ENCODE measurements at places on chromosomes 1 and 21.

- no peak for DNase-seq
Observed at GRCh38 chr1:94490556-94490955, 51.0 kb downstream of the F3 start.

DNA sequence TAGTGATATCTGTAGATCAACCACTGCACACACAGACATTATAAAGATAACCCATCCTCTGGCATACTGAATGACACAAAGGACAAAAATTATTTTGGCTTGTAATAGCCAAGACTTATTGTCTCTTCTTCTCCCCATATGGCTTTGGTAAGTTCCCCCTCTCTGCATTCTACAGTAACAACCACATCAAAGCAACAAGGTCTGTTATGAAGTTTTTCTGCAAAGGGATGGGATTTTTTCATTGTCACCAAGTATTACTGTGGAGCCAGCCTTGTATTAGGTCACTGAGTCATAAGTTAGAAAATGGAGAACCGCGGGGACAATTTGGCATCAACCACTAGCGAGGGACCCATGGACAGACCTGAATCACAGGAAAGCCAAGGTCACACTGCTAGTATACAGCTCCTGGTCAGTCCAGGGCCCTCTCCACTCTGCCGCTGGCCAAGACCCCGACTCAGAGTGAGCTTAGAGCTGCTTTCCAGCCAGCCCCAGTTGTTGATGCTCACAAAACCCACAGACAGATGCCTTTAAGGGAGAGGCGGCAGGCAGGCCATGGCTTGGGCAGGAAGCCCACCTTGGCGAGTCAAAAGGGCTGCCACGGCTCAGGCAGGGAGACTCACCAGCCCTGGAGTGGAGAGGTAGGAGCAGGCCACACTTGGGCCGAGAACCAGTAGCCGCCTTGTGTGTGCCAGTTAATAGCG lies 6.0 kb downstream of the PABPC4 start:
- no peak for DNase-seq

DNA sequence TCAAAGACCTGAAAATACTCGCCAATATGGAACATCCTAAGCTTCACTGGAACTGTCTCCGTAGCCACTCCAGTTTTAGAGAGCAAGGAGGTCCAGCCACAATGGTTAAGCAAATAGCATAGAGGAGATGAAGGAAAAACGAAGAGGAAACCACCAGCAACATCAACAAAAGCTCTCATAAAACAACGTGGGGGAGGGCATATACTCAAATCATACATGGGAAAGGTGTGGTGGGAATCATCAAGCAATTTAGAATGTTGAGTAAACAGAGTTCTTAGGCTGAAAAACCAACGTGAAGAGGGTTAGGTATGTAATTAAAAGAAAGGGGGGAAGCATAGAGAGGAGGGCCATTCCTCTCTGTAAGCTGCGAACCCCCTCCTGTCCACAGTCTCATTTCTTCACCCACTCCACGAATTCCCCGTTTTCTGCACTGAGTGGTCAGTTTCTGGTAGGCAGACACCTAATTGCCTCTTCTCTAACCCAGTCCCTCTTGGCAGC lies 1.0 kb downstream of the TMEM59 start:
- DNase-seq, result no peak

DNA sequence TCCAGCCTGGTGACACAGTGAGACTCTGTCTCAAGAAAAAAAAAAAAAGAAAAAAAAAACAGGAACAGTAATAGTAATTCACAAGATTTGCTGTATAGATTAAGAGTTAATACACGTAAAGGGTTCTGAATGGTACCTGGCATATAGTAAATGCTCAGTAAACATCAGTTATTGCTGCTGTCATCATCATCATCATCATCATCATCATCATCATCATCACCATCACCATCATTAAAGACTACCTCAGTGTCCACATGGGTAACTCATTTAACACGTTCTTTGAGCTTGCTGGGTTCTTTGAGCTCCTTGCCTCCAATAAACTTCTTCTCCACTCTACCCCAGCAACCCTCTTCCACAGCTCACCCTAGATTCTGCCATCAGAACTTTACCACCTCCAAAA lies 55.0 kb downstream of the KIAA0319L start:
- no peak for DNase-seq

DNA sequence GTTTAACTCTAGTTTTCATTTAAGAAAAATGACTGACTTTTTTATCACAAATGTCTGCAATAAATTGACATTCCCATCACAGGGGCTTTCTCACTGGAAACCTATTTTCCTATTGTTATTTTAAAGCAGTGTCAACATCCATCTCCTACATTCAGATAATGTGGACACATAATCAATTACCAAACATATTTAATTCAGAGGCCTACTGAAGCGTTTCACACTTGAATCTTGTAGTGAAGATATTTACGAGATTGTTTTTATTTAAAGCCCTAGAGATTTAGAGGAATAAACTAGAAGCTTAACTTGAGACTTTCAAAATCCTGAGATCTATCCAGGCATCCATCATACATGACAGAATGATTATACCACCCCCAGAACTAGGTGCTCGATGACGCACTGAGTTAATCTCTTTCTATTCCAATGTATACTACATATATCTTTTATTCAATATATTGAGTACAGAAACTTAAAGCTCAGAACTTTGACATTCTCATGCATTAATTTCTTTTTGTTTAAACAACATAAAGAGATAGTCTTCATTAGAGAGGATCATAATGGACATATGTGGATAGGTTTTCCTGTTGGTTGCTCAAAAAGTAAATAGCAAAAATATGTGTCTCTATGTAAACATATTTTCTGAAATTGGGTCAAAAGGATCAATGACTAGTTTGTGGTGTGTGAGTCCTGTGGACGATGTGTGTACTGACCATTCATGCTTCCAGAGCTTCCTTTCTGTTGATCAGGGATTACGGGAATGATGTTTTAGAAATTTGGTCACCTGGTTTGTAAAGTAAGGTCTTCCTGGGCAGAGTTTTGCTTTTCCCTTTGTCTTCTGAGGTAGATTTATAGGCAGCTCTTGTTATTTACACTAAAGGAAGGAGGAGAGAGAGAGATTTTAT lies 171.5 kb upstream of the HMCN1 start:
- no peak for DNase-seq

- DNase-seq, result peak; percentile 53
Observed at GRCh38 chr1:144551107-144551542, 41.6 kb upstream of the PPIAL4F start.

GRCh38 chr1:108533351-108534083 lies 26.4 kb upstream of the EEIG2 start:
- no peak for DNase-seq

- DNase-seq, result no peak
Observed at GRCh38 chr1:112061901-112062320, 72.4 kb upstream of the KCND3 start.

GRCh38 chr1:35173491-35173890 lies 19.5 kb downstream of the SFPQ start:
- no peak for DNase-seq

DNA sequence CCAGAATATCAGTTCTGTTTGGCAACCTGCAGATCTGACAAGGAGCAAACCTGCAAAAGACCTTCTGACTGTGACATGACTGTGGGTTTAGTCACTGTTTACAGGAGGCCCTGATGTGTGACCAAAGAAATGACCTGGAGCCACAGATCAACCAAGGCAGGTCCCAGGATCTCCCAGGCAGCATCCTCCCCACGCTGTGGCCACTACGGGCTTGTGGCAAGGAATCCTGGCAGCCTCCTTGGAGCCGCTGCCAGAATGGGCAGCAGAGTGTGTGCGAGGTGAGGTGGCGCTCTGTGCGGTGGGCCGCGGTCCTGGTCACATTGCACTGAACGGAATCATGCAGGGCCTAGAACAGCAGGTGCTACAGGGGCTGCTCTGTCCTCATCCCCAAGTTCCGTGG lies 15.9 kb downstream of the MCM3AP start:
- DNase-seq, result no peak
